ENCODE measurements at places on chromosomes 7 and 10. TPM values are rescaled to one million over a fixed set of nuclear protein-coding genes. Genes with fewer than 3 reads are reported as not detected.
A peak's percentile ranks its signal among the peaks of the same experiment; 100 is the strongest.

GRCh38 chr10:51363415-51363814, 289.1 kb downstream of the PRKG1 start:
- DNase-seq: no peak

GRCh38 chr7:134431815-134432214, 27.1 kb downstream of the AKR1B1 start:
- DNase-seq: no peak

GRCh38 chr10:43383204-43383971, 12.0 kb downstream of the FXYD4 start:
- DNase-seq: no peak

GRCh38 chr7:2200584-2200980, 32.2 kb downstream of the MAD1L1 start:
- no peak for DNase-seq

DNA sequence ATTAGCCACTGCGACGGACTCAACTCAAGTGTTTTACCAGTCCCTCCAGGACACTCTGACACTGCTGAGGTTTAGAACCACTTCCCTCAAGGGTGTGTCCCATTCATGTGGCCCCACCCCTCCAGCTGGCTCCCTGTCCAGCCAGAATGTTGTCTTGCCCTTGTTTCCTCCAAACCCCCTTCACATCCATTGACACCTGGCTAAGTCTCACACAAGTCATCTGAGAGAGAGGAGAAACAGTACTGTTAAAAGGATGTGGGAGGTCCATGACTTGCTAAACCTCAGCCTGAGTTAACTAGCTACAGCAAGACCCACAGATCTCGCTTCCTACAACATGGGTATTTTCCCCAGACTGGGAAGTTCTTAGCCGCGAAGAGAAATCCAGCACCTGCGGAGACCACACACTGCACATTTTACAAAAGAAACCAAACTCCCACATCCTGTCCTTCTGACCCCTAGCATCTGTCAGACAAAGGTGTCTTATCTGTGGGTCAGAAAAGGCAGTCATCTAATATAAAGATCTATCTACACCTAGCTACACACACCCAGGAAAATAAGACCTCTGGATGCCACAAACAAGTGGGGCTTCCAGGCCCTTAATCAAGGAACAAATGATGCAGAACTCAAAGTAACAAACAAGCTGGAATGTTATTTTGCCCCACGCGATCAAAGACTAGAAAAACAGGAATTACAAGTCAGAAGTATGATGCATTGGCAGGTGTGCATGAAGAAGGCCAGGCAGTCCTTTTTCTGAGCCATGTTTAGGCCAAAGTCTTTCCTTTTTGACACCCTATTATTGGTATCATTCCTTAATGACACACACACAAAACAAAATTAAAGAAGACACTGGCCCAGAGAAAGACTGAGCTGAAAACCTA, 13.9 kb downstream of the OSBPL3 start:
- DNase-seq: peak; percentile 52

DNA sequence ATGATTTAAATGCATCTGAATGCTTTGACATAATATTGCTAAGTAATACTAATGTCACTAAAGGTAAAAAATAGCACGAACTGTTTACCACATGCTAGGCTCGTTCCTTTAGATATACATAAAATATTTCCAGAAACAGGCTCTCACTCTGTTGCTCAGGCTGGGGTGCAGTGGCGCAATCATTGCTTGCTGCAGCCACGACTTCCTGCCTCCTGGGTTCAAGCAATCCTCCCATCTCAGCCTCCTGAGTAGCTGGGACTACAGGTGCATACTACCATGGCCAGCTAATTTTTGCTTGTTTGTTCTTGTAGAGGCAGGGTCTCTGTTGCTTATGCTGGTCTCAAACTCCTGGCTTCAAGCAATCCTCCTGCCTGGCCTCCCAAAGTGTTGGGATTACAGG, 183.3 kb downstream of the SGMS1 start:
- DNase-seq: no peak

- no peak for DNase-seq
Observed at GRCh38 chr10:17219024-17219423, 9.0 kb upstream of the VIM start.

GRCh38 chr7:37510043-37510634, 61.5 kb upstream of the ELMO1 start:
- peak; percentile 52 for DNase-seq

GRCh38 chr7:67522504-67522903, 525.9 kb downstream of the TYW1 start:
- DNase-seq: no peak

COL17A1 gene
- 0.84 TPM for total RNA-seq

MBL2 gene
- total RNA-seq: not detected

ADRA2A gene
- not detected for total RNA-seq

CLDN4 gene
- 1.2 TPM for total RNA-seq

NEBL gene
- 2.6 TPM for total RNA-seq

AGBL3 gene
- total RNA-seq: 1.7 TPM

All from dermis blood vessel endothelial cell (primary cell).